ENCODE measurements at places on chromosomes 6 and 20. TPM values are rescaled to one million over a fixed set of nuclear protein-coding genes. Genes with fewer than 3 reads are reported as not detected.

BHLHE23 gene
- not detected for polyA plus RNA-seq

SEMG1 gene
- polyA plus RNA-seq, result not detected

DEFB124 gene
- polyA plus RNA-seq, result not detected

DNA sequence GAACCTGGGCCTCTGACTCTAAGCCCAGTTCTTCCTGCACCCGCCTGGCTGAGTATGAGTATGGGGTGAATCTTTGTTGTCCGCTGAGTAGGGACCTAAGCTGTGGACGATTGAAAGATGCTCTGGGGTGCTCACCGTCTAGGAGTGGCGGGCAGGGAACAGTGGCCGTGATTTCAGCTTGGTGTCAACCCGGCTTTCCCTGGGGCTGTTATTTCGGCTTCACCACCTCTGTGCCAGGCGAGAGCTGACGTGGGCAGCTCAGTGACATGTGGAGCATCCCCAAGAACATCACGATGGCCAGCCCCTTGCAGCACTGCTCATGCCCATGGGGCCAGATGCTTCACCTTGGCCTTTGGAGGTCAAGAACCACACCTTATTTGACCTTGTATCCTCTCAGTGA is 102.6 kb downstream of the TOX2 start:
- no peak for DNase-seq

GRCh38 chr6:13419422-13420195 is 67.8 kb downstream of the GFOD1 start:
- DNase-seq, result no peak

- no peak for DNase-seq
Observed at GRCh38 chr20:46123482-46124245, 5.5 kb downstream of the CD40 start.

- no peak for DNase-seq
Observed at GRCh38 chr6:29727637-29728036, 4.4 kb downstream of the HLA-F start.

All from kidney (tissue), 22 donors.